Bone marrow (tissue), 2 donors: ENCODE measurements at places on chromosomes 5 and 9.

DNA sequence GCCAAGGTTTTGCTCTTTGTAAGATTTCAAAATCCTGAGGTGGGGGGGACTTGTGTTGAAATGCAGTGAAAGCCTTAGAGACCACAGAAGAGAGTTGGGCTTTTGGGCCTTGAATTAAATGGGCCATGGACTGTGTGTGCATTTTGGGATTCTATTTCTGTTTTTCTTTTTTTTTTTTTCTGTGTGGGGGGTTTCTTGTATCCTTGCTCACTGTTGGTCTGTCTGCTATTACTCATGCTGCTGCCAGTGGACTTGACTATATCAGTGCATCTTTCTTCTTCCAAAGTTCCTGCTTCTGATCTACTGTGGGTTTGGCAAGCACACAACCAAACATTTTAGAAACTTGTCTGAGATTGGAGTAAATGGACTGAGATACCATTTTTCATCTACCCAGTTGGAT lies 344.9 kb downstream of the ARL15 start:
- DNase-seq = no peak

- DNase-seq = no peak
These were observed 62.2 kb downstream of the RASEF start for GRCh38 chr9:83000765-83001164.

- DNase-seq = no peak
These were observed 141.5 kb downstream of the OSTF1 start for GRCh38 chr9:75229605-75230332.

DNA sequence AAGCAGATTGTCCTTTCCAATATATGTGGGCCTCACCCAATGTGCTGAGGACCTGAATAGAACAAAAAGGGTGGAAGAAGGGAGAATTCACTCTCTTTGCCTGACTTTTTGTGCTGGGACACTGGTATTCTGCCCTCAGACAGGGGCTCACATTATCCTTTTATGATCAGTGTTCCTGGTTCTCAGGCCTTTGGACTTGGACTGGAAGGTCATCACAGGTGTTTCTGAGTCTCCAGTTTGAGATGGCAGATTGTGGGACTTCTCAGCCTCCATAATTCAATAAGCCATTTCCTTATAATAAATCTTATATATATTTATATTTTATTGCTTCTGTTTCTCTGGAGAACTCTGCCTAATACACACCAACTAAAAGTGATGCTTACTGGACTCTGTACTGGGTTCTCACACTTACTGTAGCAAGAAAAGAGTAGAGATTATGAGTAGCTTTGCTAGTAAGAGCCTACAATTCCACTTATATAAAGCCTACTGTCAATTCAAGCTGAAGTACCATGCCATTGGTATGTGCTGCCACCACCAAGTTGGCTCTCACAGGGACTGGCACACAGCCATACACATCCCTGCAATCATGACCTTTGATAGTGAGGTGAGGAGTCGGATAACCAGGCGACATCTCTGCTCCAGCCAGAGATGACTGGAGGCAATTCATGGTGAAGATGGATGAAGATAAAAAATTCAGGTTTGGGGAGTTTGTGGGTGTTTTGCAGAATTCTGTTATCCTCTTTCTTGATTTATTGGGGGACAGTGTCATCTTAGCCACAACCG lies 130.7 kb upstream of the NR3C1 start:
- no peak for DNase-seq

- no peak for DNase-seq
These were observed 39.3 kb upstream of the OLFM1 start for GRCh38 chr9:135048046-135048757.

GRCh38 chr5:56301069-56301468 lies 67.9 kb upstream of the ANKRD55 start:
- no peak for DNase-seq

DNA sequence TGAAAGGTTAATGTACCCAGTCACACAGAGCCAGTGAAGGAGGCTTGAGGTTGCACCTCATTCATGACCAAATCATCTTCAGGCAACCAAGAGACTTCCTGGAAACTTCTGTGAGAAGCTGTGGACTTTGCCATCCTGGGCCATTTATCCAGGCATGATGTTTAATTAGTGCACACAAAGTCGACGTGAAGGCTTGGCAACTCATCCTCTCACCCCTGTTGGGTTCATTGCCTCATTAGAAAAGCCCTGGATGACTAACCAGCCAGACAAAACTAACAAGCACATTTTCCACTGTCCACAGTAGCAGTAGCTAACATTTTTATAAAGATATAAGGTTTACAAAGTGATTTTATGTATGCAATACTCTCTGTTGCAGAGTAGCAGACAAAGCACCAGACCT lies 65.7 kb upstream of the ZNF462 start:
- no peak for DNase-seq

DNA sequence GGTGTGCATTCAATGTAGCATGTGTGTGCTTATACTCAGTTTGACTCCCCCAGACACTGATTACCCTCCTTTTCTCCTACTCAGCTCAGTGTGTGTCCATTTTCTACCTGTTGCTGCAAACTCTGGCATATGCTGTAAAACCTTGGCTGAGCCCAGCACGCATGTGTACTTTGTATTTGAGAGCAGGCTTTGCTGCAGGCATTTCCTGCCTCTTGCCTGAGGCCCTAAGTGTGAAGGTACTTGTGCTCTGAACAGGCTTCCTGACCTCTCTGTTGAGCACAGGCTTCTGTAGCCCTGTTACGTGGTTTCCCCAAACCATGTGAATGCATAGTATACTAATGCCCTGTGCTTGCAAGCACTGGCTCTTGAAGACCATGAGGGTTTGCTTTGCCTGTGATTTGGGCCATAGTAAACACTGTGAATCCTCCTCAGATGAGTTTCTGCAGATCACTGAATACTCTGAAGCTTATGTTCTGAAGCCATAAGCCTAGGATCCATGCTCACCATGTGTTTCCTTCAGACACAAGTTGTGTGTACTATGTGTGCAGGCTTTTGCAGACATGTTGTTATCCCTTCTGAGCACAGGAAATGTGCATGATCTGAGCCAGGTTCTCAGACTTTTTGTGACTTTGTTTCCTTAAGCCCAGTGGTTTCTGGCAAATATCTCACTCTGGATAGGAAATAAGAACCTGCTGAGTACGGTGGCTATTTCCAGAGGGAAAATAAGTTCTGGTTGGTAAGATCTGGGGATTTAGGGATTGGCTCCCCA lies 124.9 kb upstream of the RUSC2 start:
- DNase-seq = no peak

GRCh38 chr9:75658301-75658905 lies 232.1 kb upstream of the PCSK5 start:
- no peak for DNase-seq

GRCh38 chr5:157469687-157470086 lies 9.7 kb downstream of the NIPAL4 start:
- DNase-seq = no peak

DNA sequence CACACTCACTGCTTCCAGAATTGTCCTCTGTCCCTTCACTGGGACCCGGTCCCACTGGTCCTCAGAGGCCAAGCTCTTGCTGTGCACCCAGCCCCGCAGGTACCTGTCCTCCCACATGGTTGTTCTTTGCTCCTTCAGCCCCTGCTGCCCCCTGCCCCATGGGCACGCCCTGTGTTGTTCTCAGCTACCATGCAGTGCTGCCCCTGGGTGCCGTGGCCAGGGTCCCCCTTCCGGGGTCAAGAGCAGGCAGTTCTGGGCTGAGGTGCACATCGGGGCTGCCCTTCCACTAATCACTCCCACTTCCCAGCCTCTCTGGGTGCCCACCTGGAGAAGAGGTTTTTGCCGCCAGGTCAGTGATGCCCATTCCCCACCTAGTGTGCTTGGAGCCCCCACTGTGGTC lies 31.9 kb upstream of the SUSD3 start:
- no peak for DNase-seq

DNA sequence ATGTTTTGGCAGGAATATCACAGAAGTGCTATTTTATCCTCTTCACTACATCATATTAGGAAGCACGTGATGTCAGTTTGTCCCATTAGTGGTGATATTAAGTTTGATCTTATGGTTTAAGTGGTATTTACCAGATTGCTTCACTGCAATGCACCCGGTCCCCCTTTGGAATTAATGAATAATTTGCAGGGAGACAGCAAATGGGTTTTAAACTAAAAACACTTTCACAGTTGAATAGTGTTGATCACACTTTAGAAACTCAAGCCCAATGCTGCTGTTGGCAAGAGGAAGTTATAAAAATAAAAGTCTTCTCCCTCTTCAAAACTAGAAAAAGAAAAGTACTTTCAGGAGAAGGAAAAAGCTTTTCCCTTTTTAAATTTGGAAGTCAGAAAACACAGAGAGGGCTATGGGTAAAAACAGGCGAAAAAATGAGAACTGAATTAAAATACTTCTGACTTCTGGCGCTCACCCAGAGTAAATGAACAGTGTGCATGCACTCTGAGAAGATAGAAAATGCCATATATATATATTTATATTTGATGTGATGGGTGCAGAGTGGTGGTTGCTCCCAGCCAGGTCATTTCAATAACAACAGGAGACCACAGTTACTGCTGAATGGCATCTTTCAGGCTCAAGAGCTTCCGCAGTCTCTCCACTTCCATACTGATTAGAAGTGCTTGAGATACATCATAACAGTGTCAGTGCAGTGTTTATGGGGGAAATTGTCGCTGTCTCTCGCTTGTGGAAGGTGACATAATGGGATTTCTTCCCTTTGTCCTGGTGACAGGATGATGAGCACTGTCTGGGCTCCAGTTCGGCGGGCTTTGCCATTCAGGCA lies 278.0 kb downstream of the ZSWIM6 start:
- DNase-seq = no peak

DNA sequence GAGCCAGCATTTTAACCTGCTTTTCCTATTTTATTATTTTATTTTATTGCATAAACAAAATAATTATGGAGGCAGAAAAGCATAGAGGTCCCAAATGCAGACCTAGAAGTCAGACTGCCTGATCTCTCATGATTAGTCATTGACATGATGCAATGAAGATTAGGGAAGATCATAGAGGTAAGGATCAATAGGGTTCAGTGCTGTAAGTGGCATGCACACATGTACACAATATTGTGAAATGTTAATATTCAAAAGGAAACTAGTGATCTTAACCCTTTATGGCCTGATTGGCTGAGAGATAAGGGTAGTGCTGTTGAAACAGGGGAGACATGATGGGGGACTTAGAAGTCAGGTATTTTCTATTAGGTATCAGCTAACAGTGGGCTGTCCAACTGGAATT lies 1.1 kb upstream of the FRRS1L start:
- DNase-seq = no peak

- DNase-seq = no peak
These were observed 153.6 kb downstream of the GLIS3 start for GRCh38 chr9:4146293-4146692.

- peak; percentile 89 for DNase-seq
These were observed 629 bp upstream of the BICD2 start for GRCh38 chr9:92764988-92765936.

- DNase-seq = no peak
These were observed 4.7 kb downstream of the SPOUT1 start for GRCh38 chr9:128824911-128825310.

GRCh38 chr9:127712371-127712770 lies 3.1 kb downstream of the PTRH1 start:
- DNase-seq = no peak

DNA sequence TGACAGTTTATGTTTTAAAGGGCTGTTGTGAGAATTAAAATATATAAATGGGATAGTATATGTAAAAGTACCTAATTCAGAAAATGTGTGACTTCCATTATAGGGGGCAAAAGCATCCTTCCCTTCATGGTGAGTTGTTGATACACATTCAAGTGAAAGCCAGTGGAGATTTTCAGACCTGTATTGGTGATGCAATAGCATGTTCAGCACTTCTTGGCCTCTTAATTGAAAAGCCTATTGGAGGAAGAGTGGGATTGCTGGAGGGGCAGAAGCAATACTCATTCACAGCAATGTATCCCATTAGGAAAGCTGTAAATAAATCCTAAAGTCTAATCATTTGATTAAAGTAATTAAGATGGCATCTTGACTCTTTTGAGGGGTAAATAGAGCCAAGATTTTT lies 17.4 kb downstream of the TRIM32 start:
- DNase-seq = no peak

DNA sequence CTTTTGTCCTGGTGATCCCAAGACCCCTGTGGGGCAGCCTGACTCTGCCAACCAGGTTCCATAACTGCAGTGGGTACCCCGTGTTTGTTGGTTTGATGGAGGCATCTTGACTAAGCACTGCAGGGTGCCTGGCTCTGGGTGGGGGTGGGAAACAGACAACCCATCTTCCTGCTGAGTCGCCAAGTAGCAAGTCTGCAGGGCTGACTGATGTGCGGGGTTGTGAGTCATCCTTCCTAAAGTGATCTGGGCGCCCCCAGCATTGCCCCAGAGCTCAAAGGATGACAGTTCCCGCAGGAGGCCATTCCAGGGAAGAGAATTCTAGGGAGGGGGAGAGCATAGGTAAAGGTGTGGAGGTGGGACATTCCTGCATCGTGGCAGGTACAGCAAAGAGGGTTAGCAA lies 23.5 kb downstream of the DAB2IP start:
- DNase-seq = no peak

GRCh38 chr5:133606835-133607234 lies 5.5 kb downstream of the FSTL4 start:
- DNase-seq = no peak

- no peak for DNase-seq
These were observed 25.5 kb upstream of the ITGA2 start for GRCh38 chr5:52963636-52964035.

- DNase-seq = no peak
These were observed 12.0 kb downstream of the FOXI1 start for GRCh38 chr5:170117736-170118135.

- no peak for DNase-seq
These were observed 76.6 kb upstream of the FAM169A start for GRCh38 chr5:74942622-74943286.
